ENCODE measurements at places on chromosomes 6 and 20.

DNA sequence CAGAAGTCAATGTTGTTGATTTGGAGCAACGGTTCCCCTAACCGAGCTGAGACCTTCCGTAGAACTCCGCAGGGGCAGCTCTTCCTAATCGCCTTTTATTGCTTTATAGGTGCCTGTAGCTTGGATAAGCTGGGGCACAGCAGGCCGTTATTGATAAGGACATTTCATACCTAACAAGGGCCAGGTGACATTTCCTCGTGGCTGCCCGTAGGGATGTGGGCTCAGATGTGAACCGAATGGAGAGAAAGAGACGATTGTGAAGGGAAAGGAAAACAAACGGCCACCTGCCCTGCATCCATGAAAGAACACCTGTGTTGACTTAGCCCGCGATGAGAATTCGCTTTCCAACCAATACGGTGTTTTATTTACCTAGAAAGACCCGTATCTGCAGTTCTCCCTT lies 53.3 kb upstream of the DACT2 start:
- no peak for DNase-seq

DNA sequence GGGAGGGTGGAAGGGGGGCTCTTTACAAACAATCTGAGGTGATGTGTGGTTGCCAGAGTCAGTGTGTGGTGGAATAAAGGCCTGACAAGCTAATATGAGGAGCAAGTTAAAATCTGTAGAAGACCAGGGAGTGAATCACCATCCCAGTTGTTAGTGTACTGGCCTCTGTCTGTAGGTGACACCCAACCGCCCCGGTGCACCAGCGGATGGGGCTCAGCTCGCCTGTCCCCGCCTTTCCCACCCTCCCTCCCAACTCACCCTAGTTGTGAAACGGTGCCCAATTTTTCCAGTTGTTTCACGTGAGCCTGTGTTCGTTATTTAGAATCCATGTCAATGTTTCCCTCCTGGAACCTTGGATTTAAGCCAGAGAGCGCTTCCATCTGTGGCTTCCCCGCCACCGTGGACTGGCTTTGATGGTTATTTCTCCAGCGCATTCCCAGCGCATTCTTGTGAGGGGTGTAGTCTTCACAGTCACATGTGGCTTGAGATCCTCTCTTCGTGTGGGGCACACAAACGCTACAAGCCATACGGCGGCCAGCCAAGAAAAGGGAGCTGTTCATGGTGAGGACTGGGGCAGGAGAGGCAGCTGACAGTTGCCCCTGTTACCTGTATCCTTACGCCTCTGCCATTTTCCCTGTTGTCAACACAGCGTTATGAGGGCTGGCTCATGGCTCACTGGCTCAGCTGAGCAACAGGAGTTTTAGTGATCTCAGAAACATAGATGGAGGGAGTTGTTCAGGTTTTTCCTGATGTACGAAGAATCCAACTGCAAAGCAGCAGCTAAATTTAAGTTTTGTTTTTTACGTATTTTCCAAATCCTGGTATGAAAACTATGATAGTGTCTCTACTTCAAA lies 137.6 kb downstream of the ZDHHC14 start:
- no peak for DNase-seq

DNA sequence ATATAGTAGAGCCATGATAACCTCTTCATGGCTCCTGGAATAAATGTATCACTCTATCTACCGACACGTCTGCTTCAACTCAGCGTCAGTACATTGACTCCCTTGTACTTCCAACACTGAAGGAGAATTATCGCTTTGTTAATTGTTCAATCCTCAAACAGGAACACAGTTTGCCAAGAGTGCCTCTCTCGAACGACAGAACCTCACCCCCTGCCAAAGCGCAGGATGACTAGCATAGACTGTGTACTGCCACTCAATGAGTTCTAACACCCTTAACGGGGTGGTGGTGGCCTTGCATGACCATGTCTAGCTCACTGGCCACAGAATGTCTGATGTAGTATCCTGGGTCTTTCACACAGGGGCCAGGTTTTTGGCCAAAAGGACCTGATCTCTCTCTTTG lies 81.4 kb upstream of the HEY2 start:
- no peak for DNase-seq

GRCh38 chr20:32541323-32542258 lies 43.5 kb downstream of the NOL4L start:
- no peak for DNase-seq

GRCh38 chr6:139398658-139399057 lies 24.2 kb upstream of the CITED2 start:
- DNase-seq = no peak

DNA sequence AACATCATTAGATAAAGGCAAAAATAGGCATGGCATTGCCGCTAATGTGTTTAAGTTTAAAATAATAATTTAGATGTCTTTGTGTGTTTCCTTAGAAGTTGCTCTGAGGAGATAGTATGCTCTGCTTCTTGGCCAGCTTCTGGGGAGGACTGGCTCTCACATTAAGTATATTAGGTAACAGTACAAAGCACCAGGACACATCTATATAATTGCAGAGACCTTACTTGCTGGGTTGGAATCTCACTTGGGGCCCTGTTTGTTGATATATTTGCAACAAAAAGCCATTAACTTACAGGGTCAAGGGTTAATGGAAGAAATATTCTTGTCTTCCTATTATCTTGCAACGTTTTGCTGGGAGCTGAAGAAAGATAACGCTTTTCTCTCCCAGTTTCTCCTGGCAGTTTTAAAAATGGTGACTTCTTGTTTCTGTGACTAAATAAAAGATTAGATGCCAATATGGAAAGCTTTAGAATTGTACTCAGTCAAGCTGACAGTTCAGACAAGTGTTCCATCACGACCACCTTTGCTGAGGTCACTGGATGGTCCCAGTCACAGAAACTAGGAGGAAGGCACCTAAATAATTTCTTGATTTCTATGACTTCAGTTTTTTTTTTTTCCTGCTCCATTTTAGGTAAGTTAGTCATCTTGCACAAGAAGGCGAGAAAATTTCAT lies 462.3 kb upstream of the FLRT3 start:
- DNase-seq = no peak

All from T-helper 1 cell (primary cell).